Activated CD4-positive, alpha-beta T cell treated with anti-CD3 and anti-CD28 coated beads, Interleukin-2, amount 10 ng/mL, durations not matched to agents 24 days and 14 days (primary cell): ENCODE measurements at places on chromosomes 16 and 17. TPM values are rescaled to one million over a fixed set of nuclear protein-coding genes. Genes with fewer than 3 reads are reported as not detected.
A peak's percentile ranks its signal among the peaks of the same experiment; 100 is the strongest.

- H3K36me3 ChIP-seq, result no peaks in the 10 kb centered on the region
- DNase-seq, result no peak
- no peak overlapping the region for H3K27ac ChIP-seq
- peaks cover 15% of the 10 kb centered on the region for H3K27me3 ChIP-seq
- H3K4me3 ChIP-seq, result no peak overlapping the region
- H3K4me1 ChIP-seq, result no peaks in the 10 kb centered on the region
Measured at GRCh38 chr17:21113716-21114115, 13.0 kb upstream of the DHRS7B start.

GRCh38 chr16:86302421-86303109 is 207.8 kb upstream of the FOXF1 start:
- DNase-seq, result no peak
- H3K36me3 ChIP-seq, result no peaks in the 10 kb centered on the region
- H3K4me3 ChIP-seq, result no peak overlapping the region

DNA sequence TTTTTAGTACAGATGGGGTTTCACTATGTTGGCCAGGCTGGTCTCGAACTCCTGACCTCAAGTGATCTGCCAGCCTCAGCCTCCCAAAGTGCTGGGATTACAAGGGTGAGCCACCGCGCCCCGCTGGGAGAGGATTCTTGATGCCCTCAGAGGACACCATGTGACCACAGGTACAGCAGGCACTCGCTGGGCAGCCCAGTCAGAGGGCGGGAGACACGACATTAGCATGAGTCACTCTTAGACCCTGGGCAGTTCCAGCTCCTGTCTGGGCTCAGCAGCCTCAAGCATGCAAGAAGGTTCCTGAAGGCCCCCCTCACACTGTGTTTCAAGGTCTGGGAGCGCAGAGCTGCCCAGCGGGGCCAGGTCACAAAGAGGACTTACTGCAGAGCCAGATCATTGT is 11.9 kb downstream of the STAC2 start:
- no peak for DNase-seq
- peaks cover 27% of the 10 kb centered on the region for H3K27me3 ChIP-seq
- no peaks in the 10 kb centered on the region for H3K36me3 ChIP-seq
- H3K27ac ChIP-seq, result no peak overlapping the region
- peaks cover 8% of the 10 kb centered on the region for H3K4me1 ChIP-seq

GRCh38 chr16:86891121-86891520 is 312.8 kb downstream of the FOXL1 start:
- no peaks in the 10 kb centered on the region for H3K27me3 ChIP-seq
- no peak overlapping the region for H3K4me3 ChIP-seq
- no peaks in the 10 kb centered on the region for H3K4me1 ChIP-seq

- H3K27ac ChIP-seq, result no peak overlapping the region
- H3K36me3 ChIP-seq, result no peaks in the 10 kb centered on the region
- no peak overlapping the region for H3K4me3 ChIP-seq
- peaks cover 2% of the 10 kb centered on the region for H3K4me1 ChIP-seq
- DNase-seq, result no peak
Measured at GRCh38 chr16:3115561-3115960, 3.2 kb downstream of the ZNF205 start.

- peaks cover 2% of the 10 kb centered on the region for H3K4me1 ChIP-seq
- H3K4me3 ChIP-seq, result no peak overlapping the region
- no peaks in the 10 kb centered on the region for H3K36me3 ChIP-seq
- no peak for DNase-seq
- no peak overlapping the region for H3K27ac ChIP-seq
- H3K27me3 ChIP-seq, result peaks cover 4% of the 10 kb centered on the region
Measured at GRCh38 chr16:75754141-75754540, 27.9 kb upstream of the CPHXL start.

DNA sequence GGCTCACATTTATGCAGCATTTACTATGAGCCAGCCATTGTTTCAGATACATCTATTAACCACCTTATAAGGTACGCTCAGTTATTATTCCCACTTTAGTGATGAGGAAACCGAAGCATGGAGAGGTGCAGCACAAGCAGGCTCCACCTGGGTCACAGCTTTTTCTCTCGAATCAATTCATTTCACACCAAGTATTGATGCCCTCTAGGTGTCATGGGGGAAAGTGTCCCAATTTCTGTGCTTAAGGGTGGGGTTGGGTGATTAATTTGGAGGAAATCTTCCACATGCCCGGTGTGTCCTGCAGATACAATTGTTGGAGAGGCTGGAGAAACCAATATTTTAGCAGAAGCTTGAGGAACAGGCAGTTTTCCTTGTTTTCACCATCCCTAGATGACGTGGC is 62.7 kb upstream of the DNAJA2 start:
- peaks cover 4% of the 10 kb centered on the region for H3K4me1 ChIP-seq
- no peak overlapping the region for H3K4me3 ChIP-seq

DNA sequence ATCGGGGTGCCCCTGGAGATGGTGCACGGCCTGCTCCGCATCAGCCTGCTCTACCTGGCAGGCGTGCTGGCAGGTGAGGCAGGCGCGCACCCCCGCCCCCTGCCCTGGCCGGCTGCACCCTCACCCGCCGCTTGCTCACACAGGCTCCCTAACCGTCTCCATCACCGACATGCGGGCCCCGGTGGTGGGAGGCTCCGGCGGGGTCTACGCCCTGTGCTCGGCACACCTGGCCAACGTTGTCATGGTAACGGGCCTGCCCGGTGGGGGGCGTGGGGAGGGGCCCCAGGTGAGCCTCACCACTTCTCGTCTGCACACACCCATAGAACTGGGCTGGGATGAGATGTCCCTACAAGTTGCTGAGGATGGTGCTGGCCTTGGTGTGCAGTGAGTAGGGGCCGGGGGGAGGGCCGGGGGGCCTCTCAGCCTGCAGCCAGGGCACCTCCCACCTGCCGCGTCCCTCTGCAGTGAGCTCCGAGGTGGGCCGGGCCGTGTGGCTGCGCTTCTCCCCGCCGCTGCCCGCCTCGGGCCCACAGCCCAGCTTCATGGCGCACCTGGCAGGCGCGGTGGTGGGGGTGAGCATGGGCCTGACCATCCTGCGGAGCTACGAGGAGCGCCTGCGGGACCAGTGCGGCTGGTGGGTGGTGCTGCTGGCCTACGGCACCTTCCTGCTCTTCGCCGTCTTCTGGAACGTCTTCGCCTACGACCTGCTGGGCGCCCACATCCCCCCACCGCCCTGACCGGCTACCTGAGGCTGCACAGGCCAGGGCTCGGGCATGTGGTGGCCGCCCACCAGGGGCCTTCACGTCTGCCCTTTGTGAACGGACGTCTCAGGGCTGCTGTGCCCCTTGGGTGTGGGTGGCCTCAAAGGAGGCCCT is 2.1 kb downstream of the RHBDL1 start:
- no peak overlapping the region for H3K4me3 ChIP-seq
- H3K36me3 ChIP-seq, result peaks cover 24% of the 10 kb centered on the region
- peaks cover 5% of the 10 kb centered on the region for H3K27me3 ChIP-seq
- DNase-seq, result no peak
- no peak overlapping the region for H3K27ac ChIP-seq
- H3K4me1 ChIP-seq, result peaks cover 14% of the 10 kb centered on the region

- no peak for DNase-seq
- H3K4me3 ChIP-seq, result no peak overlapping the region
- peaks cover 2% of the 10 kb centered on the region for H3K4me1 ChIP-seq
- no peak overlapping the region for H3K27ac ChIP-seq
- no peaks in the 10 kb centered on the region for H3K36me3 ChIP-seq
Measured at GRCh38 chr17:77254951-77255825, 114.4 kb downstream of the SEC14L1 start.

DNA sequence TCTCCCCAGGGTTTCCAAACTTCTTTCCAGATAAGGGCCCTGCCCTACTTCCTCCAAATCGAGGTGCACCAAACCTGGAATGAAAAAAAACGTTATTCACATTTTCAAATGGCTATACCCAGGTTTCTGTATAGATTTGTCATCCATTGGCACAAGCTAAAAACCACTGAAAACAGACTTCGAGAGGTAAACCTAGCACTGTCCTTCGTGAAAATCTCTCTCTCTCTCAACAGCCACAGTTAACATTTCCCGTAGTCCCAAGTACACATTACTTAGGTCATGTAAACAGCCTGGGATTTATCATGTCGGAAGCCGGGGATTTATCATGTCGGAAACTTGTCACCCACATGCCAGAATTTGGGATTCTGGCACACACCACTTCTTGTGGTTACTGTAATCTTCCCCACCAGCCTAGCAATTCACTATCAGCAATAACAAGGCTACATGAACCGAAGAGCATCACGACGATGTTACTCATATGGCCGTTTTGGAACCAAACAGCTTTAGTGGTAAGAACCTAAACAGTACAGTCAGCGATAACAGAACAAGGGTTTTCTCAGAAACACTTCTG is 1.2 kb downstream of the DDX5 start:
- peaks cover 57% of the 10 kb centered on the region for H3K4me1 ChIP-seq
- H3K4me3 ChIP-seq, result peak overlapping the region; percentile 99
- H3K36me3 ChIP-seq, result peaks cover 72% of the 10 kb centered on the region
- peak; percentile 61 for DNase-seq

DNA sequence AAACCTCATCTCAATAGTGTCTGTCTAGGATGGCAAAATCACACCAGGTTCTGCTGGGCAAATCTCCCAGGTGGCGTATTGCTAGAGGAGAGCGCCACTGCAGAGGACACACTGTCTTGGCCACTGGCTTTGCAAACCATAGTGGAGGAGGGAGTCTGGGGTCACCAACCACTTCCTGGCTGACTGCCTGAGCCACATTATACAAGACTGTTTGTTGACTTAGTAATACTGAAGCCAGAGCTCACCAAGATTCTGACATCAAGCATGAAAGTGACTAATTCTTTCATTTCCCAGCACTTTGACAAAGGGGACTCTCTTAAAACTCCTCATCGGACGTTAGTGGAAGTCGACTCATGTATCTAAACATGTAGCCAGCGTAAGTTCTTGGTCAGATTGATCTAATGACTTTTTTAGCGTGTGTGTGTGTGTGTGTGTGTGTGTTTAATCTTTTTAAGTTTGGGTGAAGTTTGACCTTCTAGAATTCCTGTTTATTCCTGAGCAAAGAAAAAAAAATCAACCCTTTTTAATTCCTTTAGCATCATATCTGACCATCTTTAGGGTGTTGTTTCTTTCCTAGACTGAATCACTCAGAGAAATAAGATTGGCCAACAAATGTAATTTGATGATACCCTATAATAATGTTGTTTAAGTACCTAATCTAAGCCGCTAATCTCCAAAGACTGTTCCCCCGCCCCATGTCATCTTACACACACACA is 13.7 kb downstream of the PITPNC1 start:
- no peaks in the 10 kb centered on the region for H3K27me3 ChIP-seq
- H3K4me1 ChIP-seq, result peaks cover 46% of the 10 kb centered on the region
- DNase-seq, result peak; percentile 92
- H3K4me3 ChIP-seq, result peak overlapping the region; percentile 70
- H3K36me3 ChIP-seq, result peaks cover 17% of the 10 kb centered on the region

- H3K27me3 ChIP-seq, result peaks cover 24% of the 10 kb centered on the region
- H3K36me3 ChIP-seq, result no peaks in the 10 kb centered on the region
- H3K4me1 ChIP-seq, result peaks cover 12% of the 10 kb centered on the region
- no peak for DNase-seq
- no peak overlapping the region for H3K4me3 ChIP-seq
- H3K27ac ChIP-seq, result no peak overlapping the region
Measured at GRCh38 chr16:11283820-11284248, 2.7 kb upstream of the PRM1 start.

GRCh38 chr17:81295676-81296381 is 722 bp upstream of the SLC38A10 start:
- H3K27me3 ChIP-seq, result no peaks in the 10 kb centered on the region
- H3K4me3 ChIP-seq, result peak overlapping the region; percentile 98
- H3K36me3 ChIP-seq, result peaks cover 7% of the 10 kb centered on the region
- peaks cover 28% of the 10 kb centered on the region for H3K4me1 ChIP-seq

DNA sequence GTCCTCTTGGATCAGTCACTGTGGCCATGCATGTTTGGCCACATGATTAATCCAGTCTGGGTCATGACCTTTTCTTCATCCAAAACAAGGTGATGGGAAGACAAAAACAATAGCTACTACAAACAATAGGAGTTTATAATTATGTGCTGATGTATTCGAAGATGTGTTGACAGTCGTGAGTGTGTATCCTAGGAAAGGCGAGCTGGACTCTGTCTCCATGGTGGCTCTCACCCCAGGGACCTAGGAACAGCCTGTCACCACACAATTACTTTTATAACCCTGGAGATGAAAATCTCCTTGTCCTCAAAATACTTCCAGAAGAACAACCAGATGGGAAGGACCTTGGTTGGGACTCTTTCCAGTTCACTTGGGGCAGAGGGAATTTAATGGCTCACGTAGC is 9.8 kb upstream of the PLK1 start:
- H3K27ac ChIP-seq, result no peak overlapping the region
- H3K36me3 ChIP-seq, result peaks cover 79% of the 10 kb centered on the region
- DNase-seq, result no peak

CCL17 gene
- total RNA-seq, result 0.66 TPM in 1 of 2 replicates, not detected in the other

FOXL1 gene
- 0.05 TPM in 1 of 2 replicates, not detected in the other for total RNA-seq

NOG gene
- total RNA-seq, result 0.09 and 0.21 TPM in 2 replicates

RSAD1 gene
- 53.6 and 61.2 TPM in 2 replicates for total RNA-seq
